ENCODE measurements at places on chromosomes 2 and 18.

GRCh38 chr2:207771421-207771820, 1.7 kb upstream of the FZD5 start:
- DNase-seq = no peak

GRCh38 chr2:100416397-100416934, 1.0 kb downstream of the CHST10 start:
- no peak for DNase-seq

DNA sequence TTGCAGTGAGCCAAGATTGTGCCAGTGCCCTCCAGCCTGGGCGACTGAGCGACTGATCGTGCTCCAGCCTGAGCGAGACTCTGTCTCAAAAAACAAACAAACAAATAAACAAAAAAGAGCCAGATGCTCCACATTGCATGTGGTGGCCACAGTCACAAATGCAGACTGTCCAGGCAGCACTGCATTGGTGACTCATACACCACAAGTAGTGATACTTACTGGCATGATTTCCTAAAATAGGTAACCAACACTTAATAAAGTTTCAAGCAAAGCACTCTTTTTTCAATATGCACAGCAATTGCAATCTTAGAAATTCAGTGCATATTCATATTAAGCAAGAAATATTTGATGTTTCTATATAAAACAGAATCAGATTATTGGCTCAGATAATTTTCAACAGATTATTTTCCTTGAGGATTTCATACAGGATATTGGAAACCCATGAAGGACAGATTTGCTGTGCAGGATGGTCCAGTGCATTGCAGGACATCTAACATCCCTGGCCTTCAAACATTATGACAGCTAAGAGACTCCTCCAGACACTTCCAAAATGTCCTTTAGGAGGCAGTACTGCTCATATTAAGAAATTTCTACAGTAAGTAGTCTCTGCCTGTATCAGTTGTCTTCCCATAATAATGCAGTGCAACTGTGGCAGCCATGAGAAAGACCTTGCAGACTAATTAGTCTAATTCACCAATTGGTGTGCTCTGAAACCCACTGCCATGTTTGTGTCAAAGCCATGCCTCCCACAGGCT, 10.5 kb upstream of the SLC1A4 start:
- no peak for DNase-seq

GRCh38 chr18:28004606-28005005, 172.3 kb downstream of the CDH2 start:
- DNase-seq = no peak

DNA sequence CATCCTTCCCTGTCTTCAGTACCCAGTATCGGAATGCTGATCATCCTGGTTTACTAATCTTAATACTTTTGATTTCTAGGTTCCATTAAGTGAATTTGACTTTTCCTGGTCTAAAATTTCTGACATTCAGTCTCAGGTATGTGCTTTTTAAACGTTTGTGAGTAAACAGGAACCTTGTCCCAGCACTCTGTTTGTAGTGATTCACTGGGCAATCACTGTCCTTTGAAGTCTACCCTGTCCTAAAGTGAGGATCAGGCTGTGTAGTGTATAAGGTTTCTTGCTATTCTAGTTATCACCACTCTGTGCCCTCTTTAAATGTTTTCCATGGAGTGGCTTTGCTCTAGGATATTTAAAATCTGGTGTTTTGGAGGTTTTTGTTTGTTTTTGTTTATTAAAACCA, 14.4 kb downstream of the DDX18 start:
- DNase-seq = no peak

DNA sequence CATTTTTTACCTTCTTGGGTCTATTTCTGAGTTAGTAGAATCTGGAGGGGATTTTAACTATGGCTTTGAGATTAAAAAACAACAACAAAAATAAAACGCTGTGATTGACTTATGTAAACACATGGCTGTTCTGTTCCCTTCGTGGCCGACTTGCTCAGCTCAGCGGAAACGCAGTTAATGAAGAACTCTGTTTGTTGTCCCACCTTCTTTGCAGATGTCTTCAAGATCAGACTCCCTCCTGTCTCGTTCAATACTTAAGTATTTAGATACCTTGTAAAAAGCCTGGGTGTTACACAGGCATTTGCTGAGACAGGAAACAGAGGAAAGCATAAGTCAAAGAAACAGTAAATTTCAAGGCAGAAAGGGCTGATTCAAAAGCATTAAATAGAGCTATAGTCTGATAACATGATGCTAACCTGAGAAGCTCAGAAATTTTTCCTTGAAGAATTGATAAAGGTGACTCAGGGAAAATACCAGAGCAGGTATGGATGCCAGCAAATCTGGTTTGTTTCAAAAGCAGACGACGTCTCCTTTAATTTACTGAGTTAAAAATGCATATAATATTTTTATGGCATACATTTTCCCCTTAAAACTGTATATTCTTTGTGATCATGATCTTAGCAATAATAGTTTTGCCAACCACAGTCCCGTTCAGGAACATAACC, 21.7 kb upstream of the POLI start:
- DNase-seq = no peak

GRCh38 chr2:230957756-230958391, 32.8 kb upstream of the GPR55 start:
- no peak for DNase-seq

DNA sequence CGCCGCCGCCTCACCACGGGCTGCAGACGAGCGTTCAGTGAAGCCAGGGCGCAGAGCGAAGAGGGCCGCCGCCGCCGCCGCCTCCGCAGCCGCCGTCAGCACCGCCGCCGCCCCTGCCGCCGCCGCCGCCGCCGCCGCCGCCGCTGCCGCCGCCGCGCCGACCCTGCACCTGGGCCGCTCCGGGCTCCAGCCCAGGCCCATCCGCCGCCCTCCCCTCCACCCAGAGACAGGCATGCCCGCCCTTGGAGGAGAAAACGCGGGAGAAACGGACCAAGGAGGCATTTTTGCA, 3.0 kb downstream of the POU3F3 start:
- DNase-seq = no peak

GRCh38 chr2:236679884-236680860, 110.5 kb downstream of the ACKR3 start:
- no peak for DNase-seq

- DNase-seq = no peak
These were observed 466.2 kb downstream of the IRS1 start for GRCh38 chr2:226333388-226333787.

GRCh38 chr2:42927334-42928160, 135.2 kb upstream of the HAAO start:
- no peak for DNase-seq

DNA sequence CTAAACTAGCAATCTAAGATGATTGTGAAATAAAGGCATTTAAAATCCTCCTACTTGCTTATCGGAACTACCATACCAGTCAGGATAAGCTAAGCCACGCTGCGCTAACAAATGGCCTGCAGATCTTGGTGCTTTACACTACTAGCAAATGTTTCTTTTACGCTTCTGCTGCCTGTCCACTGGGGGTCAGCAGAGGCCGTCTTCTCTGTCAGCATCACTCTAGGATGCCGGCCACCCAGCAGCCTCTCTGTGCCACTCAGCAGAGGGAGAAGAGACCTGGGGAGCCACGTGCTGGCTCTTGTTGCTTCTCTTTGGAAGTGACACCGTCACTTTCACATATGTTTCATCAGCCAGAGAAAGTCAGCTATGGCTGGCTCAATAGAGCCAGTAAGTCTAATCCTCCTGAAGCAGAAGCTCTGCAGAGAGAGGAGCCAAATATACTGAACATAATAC, 36.6 kb downstream of the COPS8 start:
- peak; percentile 78 for DNase-seq

- no peak for DNase-seq
These were observed 14.0 kb upstream of the MAPRE2 start for GRCh38 chr18:35027206-35027605.

DNA sequence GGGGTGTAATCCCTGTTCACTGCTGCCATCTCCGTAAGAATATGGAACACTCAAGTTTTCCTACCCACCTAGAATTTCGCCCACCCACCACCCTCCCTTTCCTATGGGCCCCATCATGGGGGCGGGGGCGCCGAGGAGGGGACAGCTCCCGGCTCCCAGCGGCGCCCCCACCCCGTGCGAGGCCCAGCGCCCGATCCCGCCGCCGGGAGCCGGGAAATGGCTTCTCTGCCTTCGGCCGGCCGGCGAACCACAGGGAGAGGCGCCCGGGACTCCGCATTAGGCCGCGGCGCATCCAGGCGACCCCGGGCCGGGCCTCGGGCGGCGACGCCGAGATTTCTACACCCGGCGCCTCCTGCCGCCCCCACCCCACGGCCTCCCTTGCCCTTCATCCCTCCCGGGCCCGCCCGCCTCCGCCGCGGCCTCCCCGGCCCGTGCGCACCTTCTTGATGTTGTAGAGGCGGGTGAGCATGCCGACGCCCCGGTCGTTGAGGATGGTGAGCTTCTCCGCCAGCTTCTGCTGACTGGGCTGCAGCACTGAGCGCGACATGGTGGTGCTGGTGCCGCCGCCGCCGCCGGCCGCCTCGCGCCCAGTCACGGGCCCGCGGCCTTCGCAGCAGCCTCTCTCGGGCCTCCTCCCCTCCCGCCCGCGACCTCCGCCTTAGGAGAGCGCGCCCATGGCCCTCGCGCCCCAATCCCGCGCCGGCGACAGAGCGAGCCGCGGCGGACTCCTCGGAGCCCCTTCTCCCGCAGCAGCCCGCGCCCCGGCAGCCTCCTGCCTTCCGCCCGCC, 510 bp downstream of the NCKAP1 start:
- peak; percentile 50 for DNase-seq

- DNase-seq = no peak
These were observed 1921.9 kb upstream of the LRRTM1 start for GRCh38 chr2:82226441-82226840.

DNA sequence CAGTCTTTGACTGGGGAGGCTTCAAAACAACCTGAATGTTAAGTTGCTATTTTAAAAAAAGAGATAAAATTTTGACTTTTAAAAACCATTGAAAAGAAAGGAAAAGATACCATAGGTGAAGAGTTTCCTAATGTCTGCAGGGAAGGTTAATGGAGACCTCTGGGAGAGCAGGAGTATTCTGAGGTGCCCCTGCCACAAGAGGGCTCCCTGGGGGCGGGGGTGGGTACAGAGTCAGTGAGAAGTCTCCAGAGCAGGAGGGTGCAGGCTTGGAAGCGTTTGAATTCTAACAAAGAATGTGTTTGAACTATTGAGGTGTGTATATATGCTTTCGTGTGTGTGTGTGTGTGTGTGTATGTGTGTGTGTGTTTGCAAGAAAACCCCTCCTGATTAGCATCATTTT, 46.7 kb upstream of the ST6GAL2 start:
- no peak for DNase-seq

DNA sequence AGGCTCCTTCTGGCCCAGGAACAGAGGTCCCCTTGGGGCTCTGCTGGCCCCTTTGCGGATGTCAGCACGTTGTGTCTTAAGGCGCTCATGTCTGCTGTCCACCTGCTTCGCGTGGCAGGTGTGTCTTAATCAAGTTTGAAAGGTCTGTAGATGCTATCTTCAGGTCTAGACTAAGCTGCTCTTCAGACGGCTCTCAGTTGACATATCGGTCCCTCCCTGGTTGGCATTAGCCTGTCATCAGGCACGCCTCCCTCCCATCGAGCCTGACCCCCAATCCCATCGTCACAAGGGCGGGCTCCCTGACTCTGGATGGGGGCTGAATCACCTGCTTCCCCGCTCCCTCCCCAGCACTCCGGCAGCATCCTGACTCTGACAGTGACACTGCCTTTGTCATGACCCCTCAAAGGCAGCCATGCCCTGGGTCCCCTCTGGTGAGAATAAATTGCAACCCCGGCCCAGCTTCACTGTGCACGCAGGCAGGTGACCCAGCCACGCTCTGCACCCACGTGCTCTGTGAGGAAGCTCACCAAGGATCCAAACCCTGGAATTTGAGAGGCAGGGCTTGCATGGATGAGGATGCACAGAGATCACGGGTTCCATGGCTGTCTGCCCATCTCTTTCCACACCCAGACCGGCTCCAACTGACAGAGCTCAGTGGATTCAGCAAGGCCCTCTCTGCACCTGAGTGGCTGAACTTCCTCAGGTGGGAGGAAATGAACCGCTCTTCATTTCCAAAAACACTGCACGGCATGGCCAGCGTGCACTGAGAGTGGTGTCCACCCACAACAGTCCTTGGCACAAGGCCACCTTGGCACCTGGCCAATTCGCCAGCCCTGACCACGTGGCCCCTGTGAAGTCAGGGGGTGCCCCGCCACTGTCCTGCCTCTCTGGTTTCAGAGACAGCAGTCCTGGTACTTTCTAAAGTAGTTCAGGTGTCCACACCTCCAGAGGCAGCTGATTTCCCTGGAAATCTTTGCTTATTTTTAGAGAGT, 110.2 kb upstream of the GPC1 start:
- DNase-seq = no peak

DNA sequence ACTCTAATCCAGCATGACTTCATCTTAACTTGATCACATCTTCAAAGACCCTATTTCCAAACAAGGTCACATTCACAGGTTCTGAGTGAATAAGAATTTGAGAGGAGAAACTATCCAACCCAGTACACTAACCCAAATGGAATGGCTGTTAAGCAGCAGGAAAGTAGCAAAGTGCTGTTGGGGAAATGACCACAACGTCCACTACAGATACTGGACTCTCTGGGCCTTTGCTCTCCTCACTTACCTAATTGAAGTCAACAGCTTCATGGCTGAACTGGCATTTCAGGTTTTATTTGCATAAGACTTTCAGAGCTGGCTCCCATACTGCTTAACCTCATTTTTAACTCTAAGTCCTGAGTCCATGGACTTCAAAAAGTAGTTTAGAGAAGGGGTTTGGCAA, 38.0 kb upstream of the ACVR2A start:
- DNase-seq = no peak

- no peak for DNase-seq
These were observed 43.6 kb downstream of the KIAA2012 start for GRCh38 chr2:202116691-202117090.

- no peak for DNase-seq
These were observed 18.1 kb upstream of the ZNF407 start for GRCh38 chr18:74579496-74580065.

- no peak for DNase-seq
These were observed 28.2 kb downstream of the RBMS1 start for GRCh38 chr2:160465406-160465805.

GRCh38 chr2:26580151-26580550, 61.0 kb downstream of the CIB4 start:
- no peak for DNase-seq

GRCh38 chr2:204693262-204693661, 148.0 kb downstream of the PARD3B start:
- DNase-seq = no peak

- DNase-seq = no peak
These were observed 7.7 kb downstream of the ITSN2 start for GRCh38 chr2:24352664-24353063.

GRCh38 chr2:177239932-177240630, 24.4 kb downstream of the NFE2L2 start:
- no peak for DNase-seq

DNA sequence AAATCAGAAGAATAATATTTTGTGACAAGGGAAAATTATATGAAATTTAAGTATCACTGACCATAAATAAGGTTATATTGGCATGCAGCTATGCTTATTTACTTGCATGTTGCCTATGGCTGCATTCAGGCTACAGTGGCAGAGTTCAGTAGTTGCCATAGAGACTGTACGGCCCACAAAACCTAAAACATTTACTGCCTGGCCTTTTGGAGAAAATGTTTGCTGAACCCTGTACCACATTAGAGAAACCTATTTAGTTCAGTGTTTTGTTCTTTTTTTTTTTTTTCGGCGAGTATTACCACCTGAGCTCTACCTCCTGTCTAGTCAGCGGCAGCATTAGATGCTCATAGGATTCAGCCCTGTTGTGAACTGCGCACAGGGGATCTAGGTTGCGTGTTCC, 163.7 kb downstream of the MCFD2 start:
- no peak for DNase-seq

- no peak for DNase-seq
These were observed 131.0 kb downstream of the ALPK2 start for GRCh38 chr18:58497845-58498244.

Data from endothelial cell (in vitro differentiated cells).